ENCODE measurements at places on chromosomes 13 and 19.

- peak; percentile 41 for DNase-seq
Measured at GRCh38 chr19:21569494-21569865, 64.1 kb downstream of the ZNF429 start.

DNA sequence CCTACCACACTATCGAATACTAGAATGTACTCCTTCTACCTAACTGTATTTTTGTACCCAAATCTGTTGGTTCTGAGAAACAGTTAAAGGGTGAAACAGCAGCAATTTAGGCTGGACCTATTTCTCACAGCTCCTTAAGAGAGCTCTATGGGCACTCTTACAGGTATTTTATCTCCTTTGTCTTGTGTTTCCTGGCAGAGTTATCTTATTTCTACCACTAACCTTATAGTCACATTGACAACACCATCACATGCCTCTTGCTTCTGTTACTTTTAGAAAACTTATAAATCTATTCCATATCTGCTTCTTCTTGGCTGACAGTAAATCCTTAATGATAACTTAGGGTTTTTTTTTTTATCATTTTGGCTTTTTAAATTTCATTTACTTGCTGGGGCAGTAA lies 130.7 kb downstream of the MYO16 start:
- DNase-seq, result no peak

- DNase-seq, result no peak
Measured at GRCh38 chr13:74825152-74825937, 656.6 kb downstream of the TBC1D4 start.

- no peak for DNase-seq
Measured at GRCh38 chr13:20658451-20659040, 45.0 kb upstream of the IL17D start.

DNA sequence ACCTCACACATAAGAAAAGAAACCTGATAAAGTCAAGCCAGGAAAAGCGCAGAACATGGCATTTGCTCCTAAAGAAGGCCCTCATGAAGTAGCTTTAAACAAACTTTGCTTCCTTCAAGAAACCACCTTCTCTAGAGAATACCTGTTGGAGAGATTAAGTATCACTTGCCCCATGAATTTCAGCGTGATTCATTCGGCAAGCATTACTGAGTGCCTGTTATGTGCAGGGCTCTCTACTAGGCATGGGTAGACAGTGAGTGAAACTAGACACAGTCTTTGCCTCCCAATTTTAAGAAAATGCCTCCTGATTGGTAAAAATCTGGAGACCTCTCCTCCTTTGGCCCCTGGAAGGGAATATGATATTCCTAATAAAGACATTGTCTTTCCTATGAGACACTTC lies 475.8 kb upstream of the NBEA start:
- no peak for DNase-seq

All from activated naive CD4-positive, alpha-beta T cell treated with anti-CD3 and anti-CD28 coated beads, Interleukin-2, amount 50 U/mL, for 16 hours (primary cell).